ENCODE measurements at places on chromosomes 1 and 21.

DNA sequence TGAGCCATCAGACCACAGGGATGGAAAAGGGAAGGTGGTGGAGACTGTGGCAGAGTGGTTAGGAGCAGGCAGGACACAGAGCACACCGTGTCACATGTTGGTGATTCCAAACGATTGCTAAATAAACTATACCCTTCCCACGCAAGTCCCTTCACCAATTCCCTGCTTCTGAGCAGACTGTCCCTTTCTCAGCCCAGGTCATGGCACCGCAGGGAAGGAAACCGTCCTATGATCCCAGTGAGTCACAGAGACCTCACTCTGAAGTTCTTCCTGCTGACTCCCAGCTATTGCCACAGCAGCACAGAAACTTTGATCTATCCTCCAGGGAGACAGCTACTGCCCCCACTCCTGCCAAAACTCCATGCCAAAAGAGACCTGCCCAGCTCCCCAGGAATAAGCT, 19.2 kb downstream of the RIMS3 start:
- no peak for DNase-seq

GRCh38 chr21:23951251-23951650, 1656.0 kb downstream of the MRPL39 start:
- no peak for DNase-seq

DNA sequence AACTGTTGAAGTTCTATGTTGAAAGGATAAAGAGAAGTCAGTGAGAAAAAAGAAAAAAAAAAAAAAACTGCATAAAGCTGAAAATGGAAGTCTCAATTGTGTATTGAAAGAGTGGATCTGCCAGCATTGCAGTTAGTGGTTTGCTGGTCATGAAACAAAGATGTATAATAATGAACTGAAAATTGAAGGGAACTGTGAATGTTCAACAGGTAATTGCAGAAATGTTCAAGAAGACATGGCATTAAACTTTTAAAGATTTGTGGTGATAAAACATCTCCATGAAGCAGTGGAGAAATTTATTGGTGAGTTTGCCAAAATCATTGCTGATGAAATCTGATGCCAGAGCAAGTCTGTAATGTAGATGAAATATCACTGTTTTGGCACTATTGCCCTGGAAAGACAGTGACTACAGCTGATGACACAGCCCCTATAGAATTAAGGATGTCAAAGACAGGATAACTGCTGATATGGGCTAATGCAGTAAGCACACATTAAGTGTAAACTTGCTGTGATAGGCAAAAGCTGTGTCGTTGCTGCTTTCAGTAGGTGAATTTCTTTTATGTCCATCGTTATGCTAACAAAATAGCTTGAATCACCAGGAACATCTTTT, 71.0 kb downstream of the RD3 start:
- no peak for DNase-seq

GRCh38 chr1:172071746-172072145, 230.4 kb downstream of the DNM3 start:
- no peak for DNase-seq

DNA sequence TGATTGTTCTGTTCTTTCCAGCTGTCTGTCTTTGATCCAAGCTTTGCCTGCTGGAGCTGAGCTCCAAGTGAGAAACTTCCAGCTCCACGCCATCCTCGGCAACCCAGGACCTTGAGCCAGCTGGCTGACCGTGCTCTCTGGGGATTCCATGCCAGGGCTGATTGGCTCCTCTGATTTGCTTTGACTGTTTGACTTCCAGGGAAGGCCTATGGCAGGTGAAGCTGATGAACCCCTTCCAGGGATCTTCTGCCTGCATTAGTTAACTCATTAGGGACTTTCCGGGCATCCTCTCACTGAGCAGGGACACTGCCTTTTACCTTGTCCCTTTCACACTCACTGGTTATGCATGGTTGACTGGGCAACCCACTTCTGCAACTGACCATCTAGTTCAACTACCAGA, 406.1 kb downstream of the RPS6KC1 start:
- DNase-seq = no peak
